ENCODE measurements at places on chromosomes 7 and 10. TPM values are rescaled to one million over a fixed set of nuclear protein-coding genes. Genes with fewer than 3 reads are reported as not detected.

- DNase-seq = no peak
Observed at GRCh38 chr10:112977426-112977898, 27.4 kb downstream of the TCF7L2 start.

GRCh38 chr10:113524539-113525490 is 28.0 kb upstream of the HABP2 start:
- no peak for DNase-seq

The PTPRN2 gene
- 7.3 TPM for polyA plus RNA-seq

The FAM13C gene
- polyA plus RNA-seq = 9.2 TPM

- DNase-seq = no peak
Observed at GRCh38 chr10:119616882-119617570, 20.3 kb upstream of the TIAL1 start.

GRCh38 chr7:99459087-99459486 is 6.9 kb downstream of the ATP5MF start:
- DNase-seq = no peak

DNA sequence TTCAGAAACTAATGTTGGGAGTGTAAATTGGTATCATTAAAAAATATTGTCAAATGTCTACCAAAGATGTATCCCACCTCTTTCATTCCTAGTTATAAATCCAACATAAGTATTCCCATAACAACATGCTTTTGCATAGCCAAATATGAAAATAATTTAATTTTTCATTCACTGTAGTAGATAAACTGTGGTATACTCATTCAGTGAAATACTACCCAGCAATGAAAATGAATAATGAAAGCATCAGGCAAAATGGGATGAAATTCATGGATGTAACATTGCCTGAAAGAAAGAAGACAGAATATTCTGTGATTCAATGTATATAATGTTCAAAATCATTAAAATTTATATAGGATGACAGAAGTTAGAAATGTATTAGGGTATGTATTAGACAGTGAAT is 629.0 kb upstream of the MBL2 start:
- DNase-seq = no peak

- DNase-seq = no peak
Observed at GRCh38 chr7:137747359-137748031, 99.3 kb downstream of the DGKI start.

GRCh38 chr7:96199421-96199820 is 122.5 kb downstream of the SLC25A13 start:
- no peak for DNase-seq

DNA sequence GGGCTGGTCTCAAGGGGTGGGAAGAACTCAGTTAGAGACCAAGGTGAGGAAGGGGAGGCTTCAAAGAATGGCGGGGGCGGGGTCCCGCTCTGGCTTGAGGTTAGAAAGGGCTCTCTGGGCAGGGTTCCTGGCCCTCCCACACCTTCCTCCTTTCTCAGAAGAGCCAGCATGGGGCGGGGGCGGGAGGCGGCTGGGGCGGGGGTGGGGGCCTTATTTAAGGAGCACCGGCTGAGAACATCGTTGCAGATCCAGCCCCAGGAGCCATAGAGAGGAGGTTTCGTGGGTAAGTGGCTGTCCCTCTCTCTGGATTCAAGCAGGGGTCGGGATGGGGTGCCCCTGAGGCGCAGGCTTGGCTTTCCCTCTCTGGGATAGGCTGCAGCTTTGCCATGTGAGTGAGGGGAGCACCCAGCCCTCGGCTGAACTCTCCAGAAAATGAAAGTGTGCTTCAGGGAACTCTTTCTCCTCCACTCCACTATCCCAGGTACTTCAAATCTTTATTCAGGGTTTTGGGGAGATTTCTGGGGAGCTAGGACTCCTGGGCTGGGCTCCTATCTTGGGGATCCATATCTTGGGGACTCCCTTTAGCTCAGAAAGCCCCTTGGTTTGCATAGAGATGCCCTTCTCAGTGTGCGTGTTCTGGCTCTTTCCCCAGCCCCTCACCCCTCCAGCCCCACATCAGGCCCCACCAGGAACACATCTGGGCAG is 3.3 kb upstream of the CUEDC2 start:
- no peak for DNase-seq

- DNase-seq = no peak
Observed at GRCh38 chr10:91975438-91975837, 51.9 kb downstream of the BTAF1 start.

The TRIL gene
- polyA plus RNA-seq = 155 TPM
